ENCODE measurements at places on chromosomes 5 and 9. TPM values are rescaled to one million over a fixed set of nuclear protein-coding genes. Genes with fewer than 3 reads are reported as not detected.

DMRT2 gene
- total RNA-seq, result 2.1 TPM

KIF12 gene
- total RNA-seq, result not detected

GRCh38 chr9:115672477-115673316 is 480.9 kb upstream of the PAPPA start:
- DNase-seq, result no peak

- no peak for DNase-seq
Observed at GRCh38 chr5:133842846-133843611, 125.4 kb downstream of the C5orf15 start.

GRCh38 chr5:157282150-157282549 is 16.2 kb downstream of the CYFIP2 start:
- DNase-seq, result no peak

ANXA2R gene
- 3.5 TPM for total RNA-seq

GRCh38 chr9:29211580-29212396 is 1638.5 kb upstream of the C9orf72 start:
- DNase-seq, result no peak

DNA sequence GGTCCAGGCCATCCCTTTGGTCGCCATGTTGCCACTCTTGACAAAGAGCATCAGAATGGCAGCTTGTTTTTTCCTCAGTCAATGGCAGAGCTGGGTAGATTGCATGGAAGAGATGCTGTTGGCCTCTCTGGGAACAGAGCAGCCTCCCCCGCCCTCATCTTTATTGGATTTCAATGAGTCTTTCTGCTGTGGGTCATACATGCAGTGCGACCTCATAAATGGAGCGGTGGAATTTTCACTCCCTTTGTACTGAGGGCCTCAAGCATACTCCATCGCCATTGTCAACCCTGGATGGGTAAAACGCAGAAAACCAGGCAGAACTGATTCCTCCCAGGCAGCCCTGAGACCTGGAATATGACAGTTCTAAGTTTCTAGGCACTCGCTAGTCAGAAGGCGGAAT is 71.8 kb downstream of the ZNF618 start:
- no peak for DNase-seq
